Fibroblast of skin of right quadriceps (primary cell): ENCODE measurements at places on chromosomes 5 and 9.

DNA sequence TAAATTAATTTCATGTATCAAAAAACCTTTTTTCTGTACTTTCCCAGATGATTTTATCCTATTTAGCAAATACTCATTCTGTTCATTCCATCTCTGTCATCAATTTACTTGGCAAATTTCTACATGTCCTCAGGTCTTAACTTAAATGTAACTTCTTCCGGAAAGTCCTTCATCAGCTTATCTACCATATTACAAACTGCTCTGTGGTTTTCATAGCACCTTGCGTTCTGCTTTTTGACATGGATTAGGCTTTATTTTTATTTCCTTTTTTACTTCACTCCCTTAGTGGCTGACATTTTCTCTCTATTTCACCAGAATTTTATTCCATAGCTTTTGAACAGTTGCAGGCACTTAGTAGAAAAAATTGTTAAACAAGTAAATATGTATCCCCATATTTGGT, 1040.8 kb downstream of the TAF11L14 start:
- DNase-seq: no peak

DNA sequence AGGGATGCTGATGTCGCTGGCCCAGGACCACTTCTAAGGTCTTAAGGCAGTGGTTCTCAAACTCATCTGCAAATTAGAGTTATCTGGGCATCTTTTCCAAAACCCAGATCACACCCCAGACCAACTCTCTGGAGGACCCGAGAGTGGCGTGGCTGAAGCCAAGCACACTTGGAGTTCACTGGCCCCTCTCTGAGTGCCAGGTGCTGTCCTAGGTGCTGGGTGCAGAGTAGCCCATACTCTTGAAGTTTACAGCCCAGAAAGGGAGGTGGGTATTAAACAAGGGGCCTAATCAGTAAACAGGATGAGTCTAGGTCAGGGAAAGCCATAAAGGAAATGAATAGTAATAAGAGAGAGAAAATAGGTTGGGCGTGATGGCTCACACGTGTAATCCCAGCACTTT, 17.6 kb downstream of the CAMK2A start:
- no peak for DNase-seq

DNA sequence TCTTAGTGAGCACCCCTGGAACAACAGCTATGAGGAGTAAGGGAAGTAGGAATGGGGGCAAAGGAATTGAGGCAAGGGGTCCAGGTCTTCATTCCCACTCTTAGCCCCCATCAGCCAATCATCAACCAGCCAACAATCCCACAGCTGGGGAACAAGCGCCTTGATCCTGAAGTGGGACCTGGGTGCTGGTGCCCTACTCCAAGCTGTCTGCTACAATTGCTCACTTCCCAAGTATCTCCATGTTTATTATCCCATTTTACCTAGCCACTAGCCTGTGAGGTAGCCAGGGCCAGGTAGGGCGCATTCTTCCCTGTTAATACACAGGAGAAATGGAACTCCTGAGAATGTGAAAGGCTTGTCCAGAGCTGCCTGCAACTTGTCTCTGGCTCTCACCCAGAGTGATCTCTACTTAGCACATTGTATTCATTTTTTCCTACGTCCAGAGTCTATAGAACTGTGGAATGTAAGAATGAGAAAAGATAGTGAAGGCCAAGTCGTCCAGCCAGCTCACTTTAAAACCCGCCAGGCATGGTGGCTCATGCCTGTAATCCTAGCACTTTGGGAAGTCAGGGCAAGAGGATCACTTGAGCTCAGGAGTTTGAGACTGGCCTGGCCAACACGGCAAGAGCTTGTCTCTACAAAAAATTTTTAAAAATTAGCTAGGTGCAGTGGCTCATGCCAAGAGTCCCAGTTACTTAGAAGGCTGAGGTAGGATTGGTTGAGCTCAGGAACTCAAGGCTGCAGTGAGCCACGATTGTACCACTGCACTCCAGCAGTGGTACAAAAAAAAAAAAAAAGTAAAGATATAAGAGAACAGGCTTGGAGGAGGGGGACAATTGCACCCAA, 6.2 kb upstream of the DNAJC18 start:
- DNase-seq: peak; percentile 79

DNA sequence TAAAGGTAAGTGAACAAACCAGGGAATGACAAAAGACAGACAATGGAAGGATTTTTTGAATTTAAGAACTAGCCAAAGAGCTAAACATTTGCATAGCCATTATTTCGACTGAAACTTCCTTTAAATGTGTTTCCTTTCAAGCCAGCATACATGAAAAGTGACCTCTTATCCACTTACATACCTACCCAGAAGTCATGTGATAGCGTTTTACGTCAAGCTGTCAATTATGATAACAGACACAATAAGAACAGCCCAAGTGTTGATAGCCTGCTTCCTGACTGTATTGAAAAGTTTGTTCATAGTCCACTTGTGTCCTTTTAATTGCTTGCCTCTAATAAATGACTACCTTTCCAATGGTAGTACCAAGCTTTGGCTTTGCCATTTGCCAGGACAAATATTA, 206.0 kb downstream of the NFIB start:
- DNase-seq: no peak

DNA sequence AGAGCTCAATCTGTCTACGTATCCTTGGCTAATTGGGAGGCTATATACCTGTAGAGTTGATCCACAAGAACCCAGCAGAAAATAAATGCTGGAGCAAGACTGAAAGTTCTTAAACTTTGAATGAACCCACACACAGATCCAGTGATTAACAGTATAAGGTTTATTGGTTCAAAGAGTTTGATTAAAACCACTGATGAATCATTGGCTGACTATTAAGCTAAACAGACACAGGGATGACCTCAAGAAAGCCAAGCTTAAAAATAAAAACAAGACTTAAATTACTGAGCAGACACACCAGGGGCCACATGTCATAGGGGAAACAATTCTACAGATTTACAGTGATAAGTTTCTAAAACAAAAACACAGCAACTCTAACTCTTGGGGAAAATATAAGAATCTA, 163.6 kb downstream of the SPATA31D1 start:
- DNase-seq: peak; percentile 83

- no peak for DNase-seq
Measured at GRCh38 chr5:1757511-1757910, 42.1 kb downstream of the MRPL36 start.

- no peak for DNase-seq
Measured at GRCh38 chr5:15383021-15383420, 117.0 kb upstream of the FBXL7 start.

- DNase-seq: no peak
Measured at GRCh38 chr5:95927927-95928723, 33.5 kb downstream of the ELL2 start.

GRCh38 chr9:105834404-105834803, 140.1 kb downstream of the TMEM38B start:
- no peak for DNase-seq

DNA sequence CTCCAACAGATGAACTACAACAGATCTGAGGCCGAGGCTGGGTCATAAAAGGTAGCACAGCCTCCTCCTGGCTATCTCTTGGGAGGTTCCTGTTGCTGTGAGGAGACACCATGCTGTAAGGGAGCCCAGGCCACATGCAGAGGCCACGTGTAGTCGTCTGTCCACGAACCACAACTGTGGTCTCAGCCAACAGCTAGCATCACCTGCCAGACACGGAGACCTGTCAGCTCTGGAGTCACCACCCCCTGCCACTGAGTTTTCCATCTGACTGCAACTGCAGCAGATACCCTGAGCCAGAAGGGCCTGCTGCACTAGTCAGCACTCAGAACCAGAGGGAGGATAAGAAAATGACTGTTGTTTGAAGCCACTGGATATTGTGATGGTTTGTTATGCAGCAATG, 12.7 kb upstream of the GOLM1 start:
- no peak for DNase-seq

- no peak for DNase-seq
Measured at GRCh38 chr5:143343042-143343441, 60.4 kb downstream of the NR3C1 start.

DNA sequence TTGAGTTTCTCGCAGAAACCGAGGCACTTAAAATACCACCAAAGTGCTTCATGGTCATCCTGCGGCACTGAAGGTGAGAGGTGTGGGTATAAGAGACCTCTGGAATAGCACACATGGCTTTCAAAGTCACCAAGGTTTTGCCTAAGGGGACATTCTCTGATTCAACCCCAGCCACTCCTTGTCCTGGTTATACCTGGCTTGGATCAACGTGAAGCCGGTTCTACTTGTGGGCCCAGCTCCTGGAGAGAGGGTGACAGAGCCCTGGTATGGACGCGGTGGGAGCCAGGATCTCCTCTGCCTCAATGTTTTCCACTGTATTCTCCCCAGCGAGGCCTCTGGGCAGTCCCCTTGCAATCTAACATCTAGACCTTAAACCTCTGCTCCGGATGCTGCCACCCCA, 132.0 kb downstream of the FSTL4 start:
- no peak for DNase-seq

DNA sequence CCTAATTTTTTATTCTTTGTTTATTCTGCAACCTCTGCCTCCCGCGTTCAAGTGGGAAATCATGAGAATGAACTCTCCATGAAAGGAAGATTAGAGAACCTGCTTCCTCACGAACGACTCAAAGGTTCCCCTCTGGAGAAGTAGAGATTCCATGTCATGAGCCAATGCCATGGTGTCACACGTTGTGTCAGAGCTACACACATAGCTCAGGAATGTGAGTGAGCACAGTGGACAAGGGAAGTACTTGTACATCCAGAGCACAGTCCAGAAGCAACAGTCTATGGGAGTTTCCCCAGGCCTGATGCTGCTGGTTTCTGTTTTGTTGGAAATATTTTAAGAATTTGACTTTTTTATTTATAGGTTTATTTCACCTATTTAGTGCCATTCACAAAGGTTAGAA, 26.8 kb upstream of the PPP2CA start:
- peak; percentile 77 for DNase-seq

DNA sequence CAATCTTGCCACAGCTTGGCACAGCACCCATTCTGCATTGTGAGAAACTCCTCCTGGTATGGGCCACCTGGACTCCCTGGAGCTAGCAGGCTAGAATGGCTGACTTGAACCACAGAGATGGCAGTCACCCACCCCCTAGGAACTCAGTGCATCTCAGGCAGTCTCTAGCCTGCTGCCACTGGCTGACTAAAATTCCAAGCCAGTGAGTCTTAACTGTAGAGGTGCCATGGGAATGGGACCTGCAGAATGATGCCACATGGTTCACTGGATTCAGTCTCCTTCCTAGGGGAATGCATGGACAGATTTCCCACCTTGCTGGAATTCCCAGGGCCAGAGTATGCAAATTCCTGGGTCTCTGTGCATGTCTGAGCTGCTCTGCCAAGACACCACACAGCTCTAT, 382.9 kb downstream of the MAN2A1 start:
- DNase-seq: no peak

- DNase-seq: peak; percentile 62
Measured at GRCh38 chr9:107710546-107710945, 221.0 kb upstream of the KLF4 start.

DNA sequence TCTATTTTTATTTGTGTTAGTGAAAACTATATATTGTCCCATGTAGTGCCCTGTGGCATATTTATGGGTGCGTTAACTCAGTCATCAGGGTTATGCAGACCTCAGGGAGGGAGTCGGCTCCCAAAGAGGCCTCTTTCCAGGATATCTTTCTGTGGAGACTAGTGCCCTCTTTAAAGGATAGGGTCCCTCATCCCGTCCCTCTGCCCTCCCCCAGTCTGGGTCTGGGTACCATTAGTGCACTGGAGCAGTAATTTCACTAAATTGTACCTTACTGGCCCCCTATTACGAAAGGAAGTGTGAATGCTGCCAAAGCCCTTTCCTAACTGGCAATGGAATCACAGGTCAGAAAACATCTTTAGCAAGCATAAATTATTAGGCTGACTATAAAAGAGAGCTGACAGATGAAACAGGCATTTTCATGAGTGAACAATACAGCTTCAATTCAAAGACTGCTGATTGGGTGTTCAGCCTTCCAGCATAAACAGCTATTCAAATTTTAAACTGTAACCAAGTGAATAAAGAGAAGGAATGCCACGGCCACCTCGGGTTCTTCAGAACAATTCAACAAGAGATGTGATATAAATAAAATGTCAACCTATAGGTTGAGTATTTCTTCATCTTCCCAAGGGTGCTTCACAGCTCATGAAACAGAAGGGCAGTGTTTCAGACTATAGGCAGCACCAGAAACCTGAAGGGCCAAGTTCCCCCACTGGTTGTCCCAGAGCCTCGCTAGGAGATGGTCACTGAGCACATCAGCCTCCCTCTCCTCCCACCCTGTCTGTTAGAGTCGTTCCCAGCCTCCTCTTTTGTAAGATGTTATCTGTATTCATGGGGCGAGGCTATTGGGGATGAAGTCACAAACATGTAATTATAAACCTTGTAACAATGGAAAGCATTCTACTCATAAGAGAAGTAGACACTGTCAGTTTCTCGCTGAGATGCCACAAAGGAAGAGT, 318.7 kb downstream of the TMEM161B start:
- DNase-seq: no peak

GRCh38 chr5:169873642-169874041, 106.7 kb downstream of the INSYN2B start:
- DNase-seq: peak; percentile 55

DNA sequence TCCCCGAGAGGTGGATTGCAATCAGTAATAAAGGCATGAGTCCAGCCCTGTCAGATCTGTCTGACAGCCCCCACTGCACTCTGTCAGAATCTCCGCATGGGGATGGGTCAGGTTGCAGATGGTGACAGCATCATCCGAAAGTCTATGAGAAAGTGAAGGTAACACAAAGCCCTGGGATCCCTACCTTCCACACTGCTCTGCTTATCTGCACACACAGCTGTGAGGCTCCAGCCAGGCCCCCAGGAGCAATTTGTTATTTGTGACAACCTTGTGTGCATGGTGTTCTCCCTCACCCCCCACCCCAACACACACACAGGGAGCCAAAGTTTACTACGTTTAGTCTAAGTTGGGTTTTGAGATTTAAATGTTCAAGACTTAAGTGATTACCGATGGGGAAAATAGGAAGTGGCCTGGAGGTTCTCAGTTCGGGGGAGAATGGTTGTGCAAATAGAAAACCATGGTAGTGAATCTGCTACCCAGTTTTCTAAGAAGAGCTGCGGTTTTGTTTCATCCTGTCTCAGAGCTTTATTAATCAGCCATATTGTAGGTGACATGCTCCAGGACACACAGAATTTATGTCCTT, 92.7 kb downstream of the SV2C start:
- DNase-seq: no peak

DNA sequence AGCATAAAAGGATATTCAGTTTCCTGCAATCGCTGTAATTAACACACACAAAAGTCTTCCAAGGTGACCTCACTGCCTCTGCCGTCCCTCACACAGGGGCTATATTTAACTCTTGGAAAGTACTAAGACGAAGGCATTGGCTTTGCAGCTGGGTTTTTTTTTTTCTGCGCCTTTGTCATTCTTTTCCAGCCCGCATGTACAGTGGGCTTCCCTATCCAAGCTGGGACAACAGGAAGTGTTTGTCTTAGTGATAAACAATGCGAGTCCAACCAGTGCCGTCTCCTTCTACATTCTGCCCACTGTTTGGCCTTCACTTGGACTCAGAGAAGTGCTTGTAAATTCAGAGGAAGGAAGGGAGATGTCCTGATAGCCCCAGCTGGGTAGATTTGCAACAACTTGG, 17.6 kb downstream of the AFAP1L1 start:
- no peak for DNase-seq

GRCh38 chr5:171599957-171600612, 180.6 kb downstream of the FGF18 start:
- DNase-seq: no peak
